ENCODE measurements at places on chromosomes 4 and X.
A peak's percentile ranks its signal among the peaks of the same experiment; 100 is the strongest.

DNA sequence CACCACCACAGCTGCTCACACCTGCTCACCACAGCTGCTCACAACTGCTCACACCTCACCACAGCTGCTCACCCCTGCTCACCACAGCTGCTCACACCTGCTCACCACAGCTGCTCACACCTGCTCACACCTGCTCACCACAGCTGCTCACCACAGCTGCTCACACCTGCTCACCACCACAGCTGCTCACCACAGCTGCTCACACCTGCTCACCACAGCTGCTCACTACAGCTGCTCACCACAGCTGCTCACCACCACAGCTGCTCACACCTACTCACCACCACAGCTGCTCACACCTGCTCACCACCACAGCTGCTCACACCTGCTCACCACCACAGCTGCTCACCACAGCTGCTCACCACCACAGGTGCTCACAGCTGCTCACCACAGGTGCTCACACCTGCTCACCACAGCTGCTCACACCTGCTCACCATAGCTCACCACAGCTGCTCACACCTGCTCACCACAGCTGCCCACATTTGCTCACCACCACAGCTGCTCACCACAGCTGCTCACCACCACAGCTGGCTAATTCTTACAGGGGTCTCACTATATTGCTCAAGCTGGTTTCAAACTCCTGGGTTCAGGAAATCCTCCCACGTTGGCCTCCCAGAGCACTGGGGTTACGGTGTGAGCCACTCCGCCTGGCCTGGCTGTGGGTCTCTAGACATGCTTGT lies 30.4 kb upstream of the CPLX1 start:
- no peak for DNase-seq

DNA sequence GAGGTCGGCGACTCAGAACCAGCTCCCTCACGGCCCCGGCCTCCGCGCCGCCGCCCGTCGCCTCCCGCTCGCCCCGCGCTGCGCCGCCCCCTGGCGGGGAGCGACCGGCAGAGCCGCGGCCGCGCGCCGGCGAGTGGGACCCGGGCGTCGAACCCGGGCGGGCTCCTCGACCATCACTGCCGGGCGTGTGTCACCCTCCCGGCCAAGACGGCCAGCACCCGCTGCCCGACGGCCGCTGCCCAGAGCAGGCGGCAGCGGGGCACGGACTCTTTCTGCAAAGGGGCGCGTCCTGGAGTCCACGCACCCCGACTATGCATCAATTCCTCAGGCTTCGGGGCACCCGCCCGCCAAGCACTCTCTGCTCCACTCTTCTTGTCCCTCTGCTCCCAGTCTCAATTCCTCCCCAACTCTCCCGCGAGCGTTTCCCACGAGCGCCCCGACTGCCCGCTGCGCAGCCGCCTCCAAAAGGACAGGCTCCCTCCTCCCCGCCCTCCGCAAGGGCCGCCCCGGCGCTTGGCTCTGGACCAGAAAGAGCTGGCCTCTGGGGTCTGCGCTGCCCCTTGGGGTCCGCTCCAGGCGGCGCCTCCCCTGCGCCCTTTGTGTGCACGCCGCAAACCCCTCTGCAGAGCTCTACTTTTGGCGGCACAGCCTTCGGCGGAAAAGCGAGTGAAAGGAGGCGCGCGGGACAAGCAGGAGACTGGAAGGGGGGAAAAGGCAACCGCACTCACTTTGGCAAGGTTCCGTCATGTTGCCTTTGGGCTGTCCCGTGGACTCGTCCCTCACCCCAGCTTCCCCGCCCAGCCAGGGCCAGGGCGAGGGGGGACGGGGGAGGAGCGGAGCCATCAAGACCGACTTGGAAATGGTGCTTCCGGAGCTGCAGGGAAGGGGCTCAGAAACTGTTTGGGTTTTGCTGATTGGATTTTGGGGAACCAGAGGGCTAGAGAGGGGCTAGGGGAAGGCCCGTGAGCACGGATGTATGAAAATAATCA lies 1.0 kb downstream of the PDE5A start:
- DNase-seq: peak; percentile 87

DNA sequence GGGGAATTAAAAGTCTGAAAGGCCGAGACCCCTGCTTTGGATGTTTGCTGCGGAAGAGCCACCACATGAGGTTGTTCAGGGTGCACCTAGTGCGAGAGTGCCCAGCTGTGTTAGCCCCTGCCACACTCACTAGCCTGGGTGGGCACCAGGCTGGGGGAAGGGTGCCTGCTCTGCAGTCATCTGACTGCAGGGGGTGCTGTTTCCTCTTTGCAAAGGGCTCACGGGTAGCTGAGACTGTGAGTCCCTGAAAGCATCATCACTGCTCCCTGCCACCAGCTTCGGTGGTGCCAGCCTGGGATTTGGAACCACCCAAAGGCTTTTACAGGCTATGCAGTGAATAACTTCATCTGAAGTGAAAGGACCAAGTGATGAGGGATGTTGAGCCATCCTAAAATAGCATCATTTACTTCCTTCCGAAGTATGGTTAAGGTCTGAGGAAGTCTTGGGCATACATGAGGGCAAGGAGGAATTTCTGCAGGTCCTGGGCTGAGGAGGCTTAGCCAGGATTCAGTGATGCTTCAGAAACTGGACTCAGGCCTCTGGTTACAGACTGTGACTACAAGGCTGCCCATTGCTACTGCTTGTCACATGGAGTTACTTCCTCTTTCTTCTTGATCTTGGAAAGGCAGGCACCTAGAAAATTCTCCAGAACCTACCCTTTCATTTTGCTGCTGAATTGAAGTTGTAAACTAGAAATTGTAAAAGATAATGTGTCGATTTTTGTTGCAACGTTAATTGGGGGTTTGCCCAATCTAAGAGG lies 293.2 kb upstream of the PRPS2 start:
- no peak for DNase-seq

- DNase-seq: no peak
These were observed 46.9 kb downstream of the KIF4A start for GRCh38 chrX:70336767-70337166.

DNA sequence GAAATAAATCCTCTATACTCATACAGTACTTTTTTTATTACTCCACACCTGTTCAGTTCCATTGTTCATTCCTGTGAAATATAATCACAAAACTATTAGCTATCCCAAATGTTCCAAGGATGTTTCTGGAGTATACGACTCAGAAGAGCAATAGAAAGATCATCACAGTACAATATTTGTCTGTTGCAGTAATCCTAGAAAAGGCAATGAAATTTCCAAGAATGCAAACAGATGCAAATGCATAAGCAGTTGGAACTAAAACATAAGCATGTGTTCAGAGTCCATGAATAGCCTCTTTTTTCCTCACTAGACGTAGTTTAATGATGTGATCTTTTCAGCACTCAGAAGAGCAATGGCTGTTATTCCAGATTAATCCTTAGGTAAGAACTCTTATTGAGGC lies 55.2 kb downstream of the RTL3 start:
- DNase-seq: no peak

- DNase-seq: no peak
These were observed 30.4 kb downstream of the CLDN34 start for GRCh38 chrX:9997524-9997923.
